ENCODE measurements at places on chromosomes 1 and 21.
A peak's percentile ranks its signal among the peaks of the same experiment; 100 is the strongest.

DNA sequence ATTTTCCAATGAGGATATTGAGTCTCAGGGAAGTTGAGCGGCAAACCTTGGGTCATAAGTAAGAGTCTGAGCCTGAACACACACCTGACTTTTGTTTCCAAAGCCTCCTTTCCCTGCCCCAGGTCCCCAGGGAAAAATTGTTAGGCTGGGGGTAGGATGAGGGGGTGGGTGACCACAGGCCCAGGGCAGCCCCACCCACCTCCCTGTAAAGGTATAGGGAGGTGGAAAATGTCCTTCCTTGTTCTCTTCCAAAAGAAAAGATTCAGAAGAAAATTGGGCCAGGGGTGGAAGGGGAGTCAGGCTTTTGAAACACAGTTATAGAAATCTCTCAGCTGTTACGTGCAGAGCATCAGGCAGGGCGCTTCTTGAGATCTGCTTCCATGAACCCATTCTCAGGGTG lies 129.7 kb upstream of the NGF start:
- DNase-seq = no peak

GRCh38 chr21:24367936-24368335 lies 1239.3 kb downstream of the MRPL39 start:
- DNase-seq = no peak

DNA sequence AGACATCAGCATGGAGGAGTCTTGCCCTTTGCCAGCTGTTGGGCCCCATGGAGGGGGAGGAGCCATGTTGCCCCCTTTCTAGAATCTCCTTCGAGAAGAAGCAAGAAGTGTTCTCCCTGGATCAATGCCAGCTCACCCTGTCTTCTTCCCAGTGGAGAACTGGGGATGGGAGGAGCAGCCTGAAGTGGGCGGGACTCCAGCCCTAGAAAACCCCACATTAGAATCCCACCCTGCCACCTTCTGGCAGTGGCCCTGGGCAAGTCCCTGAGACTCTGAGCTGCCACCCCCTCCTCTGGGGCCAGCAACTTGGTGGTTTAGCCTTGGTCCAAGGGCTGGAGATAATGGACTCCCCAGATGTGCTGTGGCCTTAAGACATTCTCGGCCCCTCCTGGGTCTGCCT lies 51.7 kb downstream of the PAX7 start:
- no peak for DNase-seq

DNA sequence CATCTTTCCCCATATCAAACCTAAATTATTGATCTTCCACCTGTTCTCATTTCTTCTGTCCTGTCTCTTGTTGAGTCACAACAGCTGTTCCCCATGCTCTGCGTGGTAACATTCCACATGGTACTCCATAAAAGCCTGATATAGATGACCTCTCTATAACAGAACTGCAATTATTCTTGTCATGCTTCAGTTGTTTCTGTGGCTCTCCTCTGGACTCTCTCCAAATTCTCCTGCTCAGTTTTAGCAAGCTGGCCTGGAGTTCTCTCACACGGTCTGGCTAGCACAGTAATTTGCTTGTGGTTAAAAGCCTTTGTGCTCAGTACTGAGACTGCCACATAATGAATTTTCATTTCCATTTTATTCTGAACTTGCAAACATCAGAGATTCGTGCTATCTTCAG lies 10.6 kb upstream of the LRRC39 start:
- no peak for DNase-seq

- DNase-seq = no peak
Measured at GRCh38 chr1:10814312-10814711, 17.9 kb upstream of the CASZ1 start.

DNA sequence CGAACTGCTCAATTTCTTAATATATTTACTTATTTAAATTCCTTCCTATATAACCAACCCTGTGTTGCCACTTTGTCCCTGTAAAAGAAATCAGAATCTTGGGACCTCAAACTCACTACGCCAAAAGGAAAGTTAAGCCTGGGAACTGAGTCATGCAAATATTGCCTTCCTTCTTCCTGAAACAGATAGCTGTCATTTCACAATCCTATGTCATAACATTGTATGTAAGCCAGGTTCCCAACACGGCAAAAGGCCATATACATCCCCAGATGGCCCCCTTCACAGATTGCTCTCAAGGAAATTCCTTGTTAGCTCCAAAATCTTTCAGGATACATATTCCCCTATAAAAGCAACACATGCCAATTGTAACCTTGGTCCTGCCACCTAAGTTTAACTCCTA lies 39.7 kb downstream of the C21orf91 start:
- DNase-seq = peak; percentile 63

DNA sequence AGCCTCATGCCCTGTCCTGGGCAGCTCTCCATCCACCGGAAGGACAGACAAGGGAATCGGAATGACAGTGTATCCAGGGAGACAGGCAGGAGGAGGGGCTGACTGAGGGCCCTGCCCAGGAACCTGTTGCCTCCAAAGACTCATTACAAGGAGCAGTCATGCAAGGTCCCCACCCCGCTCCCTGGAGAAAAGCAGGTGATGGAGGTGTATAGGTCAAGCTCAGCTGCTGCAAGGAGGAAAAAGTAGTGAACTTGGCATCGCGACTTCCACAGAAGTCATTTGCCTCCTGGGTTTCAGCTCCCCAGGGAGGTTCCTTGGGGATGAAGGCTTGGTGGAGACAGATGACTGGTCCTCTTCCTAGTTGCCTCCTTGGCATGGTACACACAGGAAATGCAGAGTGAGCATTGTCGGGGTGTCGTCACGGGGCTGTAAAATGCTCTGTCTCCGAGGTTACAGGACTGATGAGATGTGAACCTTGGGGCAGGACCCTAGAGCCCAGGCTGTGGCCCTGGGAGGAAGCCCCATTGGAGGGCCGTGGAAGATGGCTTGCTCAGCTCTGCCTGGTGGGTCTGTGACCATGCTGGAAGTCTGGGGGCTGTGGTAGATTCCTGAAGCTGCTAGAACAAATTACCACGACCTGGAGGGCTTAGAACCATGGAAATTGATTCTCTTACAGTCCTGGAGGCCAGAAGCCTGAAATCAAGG lies 219.6 kb upstream of the C1orf174 start:
- no peak for DNase-seq

GRCh38 chr1:76225526-76225925 lies 151.0 kb downstream of the ST6GALNAC3 start:
- no peak for DNase-seq

- no peak for DNase-seq
Measured at GRCh38 chr1:182917378-182917777, 35.6 kb downstream of the SHCBP1L start.

DNA sequence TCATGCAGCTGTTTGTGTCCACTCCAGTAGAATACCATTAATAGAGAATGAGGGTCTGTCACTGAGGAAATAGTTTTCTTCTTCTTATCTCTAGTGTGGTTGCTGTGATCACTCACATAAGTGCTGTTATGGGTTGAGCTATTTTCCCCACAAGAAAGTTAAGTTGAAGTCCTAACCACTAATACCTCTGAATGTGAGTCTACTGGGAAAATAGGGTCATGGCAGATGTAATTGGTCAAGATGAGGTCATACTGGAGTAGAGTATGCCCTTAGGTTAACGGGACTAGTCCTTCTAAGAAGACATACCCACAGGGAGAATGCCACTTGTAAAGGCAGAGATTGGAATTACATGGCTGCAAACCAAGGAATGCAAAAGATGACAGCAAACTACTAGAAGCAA lies 70.5 kb upstream of the COL24A1 start:
- DNase-seq = no peak

- no peak for DNase-seq
Measured at GRCh38 chr21:33029385-33029921, 3.7 kb downstream of the OLIG2 start.

- peak; percentile 37 for DNase-seq
Measured at GRCh38 chr1:19344372-19344810, 32.3 kb downstream of the SLC66A1 start.

- no peak for DNase-seq
Measured at GRCh38 chr1:22654692-22655091, 1.7 kb downstream of the C1QB start.

DNA sequence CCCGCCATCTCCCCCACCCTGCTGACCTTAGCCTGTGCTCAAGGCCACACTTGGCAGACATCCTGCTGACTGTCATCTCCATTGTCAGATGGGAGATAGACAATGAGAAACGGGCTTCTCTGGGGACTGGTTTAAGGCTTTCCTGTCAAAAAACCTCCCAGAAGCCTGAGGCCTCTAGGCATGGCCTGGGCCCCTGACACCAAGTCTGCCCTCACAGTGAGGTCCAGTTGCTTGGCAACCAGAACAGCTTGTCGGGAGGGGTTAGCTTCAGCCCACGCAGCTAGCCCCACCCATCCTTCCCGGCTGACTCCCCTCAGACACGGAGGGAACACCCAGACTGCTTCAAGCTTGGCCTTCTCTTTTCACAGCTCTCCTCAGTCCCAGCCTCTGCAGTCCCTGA lies 11.0 kb downstream of the PLEKHA6 start:
- DNase-seq = no peak

- DNase-seq = no peak
Measured at GRCh38 chr21:33168886-33169285, 60.9 kb upstream of the IFNAR2 start.

DNA sequence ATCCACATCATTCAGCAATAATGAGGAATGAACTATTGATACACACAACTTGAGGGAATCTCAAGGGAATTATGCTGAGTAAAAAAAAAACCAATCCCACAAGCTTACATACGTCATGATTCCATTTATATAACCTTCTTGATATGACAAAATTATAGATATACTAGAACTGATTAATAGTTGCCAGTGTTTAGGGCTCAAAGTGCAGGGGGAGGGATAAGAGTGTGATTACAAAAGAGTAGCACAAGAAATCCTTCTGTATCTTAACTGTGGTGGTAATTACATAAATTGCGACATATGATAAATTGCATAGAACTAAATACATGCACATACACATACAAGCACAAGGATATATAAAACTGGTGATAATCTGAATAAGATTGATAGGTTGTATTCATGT lies 13.5 kb downstream of the DIRAS3 start:
- no peak for DNase-seq

DNA sequence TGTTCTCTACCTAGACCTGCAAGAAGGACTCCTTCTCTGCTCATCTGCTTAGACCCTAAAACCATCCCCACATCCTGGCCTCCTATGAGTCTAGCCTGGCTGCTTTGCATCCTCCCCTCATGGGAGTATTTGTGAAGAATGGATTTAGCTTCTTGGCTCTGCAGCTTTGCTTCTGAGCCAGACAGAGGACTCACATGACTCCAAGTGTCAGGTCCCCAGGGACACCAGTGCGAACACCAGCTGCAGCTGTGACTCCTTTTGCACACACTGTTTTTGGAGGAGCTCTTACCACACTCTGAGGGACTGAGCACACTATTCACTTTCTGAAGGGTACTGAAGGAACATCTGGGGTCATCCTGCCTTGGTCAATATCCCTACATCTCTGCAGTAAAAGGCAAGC lies 131.8 kb upstream of the SGIP1 start:
- DNase-seq = peak; percentile 95

DNA sequence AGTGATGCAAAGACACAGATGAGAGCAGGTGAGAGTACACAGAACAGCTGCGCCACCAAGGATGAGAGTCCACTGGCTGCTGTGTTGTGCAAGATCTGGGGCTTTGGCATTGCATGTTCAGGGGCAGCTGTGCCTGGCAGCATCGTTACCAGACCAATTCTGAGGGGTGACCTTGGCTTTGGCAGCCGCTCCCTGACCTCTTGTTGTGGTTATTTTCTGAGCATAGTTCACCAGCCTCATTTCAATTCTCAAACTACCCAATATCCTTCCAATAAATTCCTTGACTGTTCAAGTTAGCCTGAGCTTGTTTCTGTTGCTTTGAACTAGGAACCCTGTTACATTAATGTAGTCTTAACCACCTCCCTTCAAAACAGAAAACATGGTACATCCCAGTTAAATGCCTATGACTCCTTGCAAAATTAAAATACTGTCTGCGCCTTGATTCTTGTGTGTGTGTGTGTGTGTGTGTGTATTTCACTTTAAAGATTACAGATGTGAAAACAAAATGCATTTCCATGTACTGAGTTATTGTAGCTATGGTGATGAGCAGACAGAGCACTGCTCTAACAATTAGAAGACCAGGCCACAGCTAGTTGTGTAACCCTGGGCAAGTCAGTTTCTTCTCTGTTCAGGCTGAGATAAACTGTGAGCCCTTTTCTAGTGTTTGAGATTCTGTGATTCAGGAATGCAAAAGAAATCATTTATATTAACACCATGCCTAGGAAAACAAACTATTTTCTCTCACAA lies 106.3 kb upstream of the GUCA2B start:
- no peak for DNase-seq

DNA sequence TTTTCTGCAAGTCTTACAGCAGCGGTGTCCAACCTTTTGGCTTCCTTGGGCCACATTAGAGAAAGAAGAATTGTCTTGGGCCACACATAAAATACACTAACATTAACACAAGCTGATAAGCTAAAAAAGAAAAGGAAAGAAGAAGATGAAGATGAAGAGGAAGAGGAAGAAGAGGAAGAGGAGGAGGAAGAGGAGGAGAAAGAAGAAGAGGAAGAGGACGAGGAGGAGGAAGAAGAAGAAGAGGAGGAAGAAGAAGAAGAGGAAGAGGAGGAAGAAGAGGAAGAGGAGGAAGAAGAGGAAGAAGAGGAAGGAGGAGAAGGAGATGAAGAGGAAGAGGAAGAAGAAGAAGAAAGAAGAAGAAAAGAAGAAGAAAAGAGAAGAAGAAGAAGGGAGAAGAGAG lies 230.7 kb downstream of the DENND1B start:
- DNase-seq = no peak

DNA sequence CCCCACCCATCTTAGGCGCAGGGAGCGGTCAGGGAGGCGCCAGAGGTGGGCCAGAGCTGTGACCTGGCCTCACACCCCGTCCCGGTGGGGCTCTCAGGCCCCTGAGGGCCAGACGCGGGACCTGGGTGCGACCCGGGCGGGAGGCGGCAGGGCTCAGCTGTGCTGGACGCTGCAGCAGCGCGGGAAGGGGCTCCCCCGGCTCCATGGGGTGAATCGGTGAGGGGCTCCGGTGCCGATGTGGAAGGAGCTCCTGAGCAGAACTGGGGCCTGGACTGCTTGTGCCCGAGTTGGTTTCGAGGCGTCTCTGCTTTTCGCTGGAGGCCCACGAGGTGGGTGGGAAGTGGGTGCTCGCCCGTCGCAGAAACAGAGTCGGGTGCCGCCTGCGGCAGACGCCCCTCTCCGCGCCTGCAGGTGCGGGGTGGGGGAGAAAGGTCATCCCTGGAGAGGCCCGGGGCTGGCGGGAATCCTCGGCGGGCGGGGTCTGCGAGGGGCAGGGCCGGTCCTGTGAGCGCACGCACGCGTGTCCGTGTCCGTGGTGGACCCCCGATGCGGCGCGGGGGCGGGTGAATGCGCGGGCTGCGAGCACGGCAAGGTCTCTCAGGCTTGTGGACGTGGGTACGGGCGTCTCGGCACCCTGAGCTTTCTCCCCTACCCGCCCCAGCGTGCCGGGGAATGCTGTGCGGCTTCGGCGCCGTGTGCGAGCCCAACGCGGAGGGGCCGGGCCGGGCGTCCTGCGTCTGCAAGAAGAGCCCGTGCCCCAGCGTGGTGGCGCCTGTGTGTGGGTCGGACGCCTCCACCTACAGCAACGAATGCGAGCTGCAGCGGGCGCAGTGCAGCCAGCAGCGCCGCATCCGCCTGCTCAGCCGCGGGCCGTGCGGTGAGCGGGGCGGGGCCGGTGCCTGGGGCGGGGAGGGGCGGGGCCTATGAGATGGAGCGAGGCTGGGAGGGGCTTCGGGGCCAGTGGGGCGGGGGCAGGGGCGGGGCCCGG lies 20.4 kb downstream of the AGRN start:
- DNase-seq = peak; percentile 86

Measured in NB4 (cell line).